ENCODE measurements at places on chromosomes 11 and 22.

GRCh38 chr11:45141171-45141570, 5.3 kb upstream of the PRDM11 start:
- DNase-seq = no peak

GRCh38 chr11:46240861-46241260, 36.6 kb upstream of the CREB3L1 start:
- no peak for DNase-seq

DNA sequence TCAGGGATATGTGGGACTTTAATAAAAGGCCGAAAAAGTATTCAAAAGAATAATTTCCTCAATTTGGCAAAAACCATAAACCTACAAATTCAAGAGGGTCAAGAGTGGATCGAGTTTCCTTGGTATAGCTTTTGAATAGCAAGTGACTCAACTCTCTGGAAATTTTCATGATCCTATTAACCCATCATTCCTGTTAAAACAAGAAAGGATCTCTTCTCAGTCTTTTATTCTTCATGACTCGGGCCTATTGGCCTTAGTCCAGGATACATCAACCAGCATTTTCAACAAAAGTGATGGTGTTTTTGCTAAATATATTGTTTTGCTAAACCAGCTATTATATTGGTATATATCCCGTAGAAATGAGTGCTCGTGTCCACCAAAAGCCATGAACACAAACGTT, 110.3 kb downstream of the ATXN10 start:
- DNase-seq = no peak

GRCh38 chr22:35330258-35330861, 30.7 kb downstream of the TOM1 start:
- peak; percentile 78 for DNase-seq

DNA sequence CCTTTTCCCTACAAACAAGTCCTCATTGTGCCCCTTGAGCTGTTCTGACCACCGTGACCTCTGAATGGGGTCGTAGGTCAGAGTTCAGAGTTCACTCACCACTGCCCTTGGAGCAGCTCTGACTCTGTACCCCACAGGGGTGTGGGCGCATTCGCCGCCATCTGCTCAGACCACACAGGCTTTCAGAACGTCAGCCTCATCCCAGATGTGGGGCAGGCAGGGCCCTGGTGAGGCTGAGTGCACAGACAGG, 14.8 kb upstream of the MUC5B start:
- no peak for DNase-seq

DNA sequence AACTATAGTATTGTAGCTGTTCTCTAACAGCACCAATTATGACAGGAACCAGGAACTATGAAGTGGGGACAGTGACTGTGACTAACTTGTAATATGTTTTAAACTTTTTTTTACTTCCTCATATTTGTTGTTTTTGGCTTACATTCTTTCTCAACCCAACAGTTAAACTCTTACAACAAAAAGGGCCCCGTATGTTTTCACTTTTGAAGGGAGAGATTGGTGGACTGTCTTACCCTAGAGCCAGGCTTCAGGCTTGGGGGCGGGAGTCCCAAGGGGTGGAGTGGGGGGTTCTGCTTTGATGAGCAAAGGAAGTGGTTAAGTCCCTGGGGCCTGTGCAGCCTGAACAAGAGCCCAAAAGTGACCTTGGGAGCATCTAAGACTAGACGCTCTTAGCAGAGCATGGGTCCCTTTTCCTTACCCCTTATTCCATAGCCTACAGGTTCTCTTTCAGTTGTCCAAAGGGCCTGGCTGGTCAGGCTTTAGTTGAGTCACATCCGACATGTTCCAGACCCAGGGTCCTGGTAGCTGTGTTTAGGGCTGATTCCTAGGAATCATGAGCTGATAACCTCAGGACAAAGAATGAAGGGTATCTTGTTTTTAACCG, 38.8 kb downstream of the STIM1 start:
- DNase-seq = peak; percentile 83

- DNase-seq = no peak
Observed at GRCh38 chr11:83427943-83428342, 141.8 kb upstream of the CCDC90B start.

DNA sequence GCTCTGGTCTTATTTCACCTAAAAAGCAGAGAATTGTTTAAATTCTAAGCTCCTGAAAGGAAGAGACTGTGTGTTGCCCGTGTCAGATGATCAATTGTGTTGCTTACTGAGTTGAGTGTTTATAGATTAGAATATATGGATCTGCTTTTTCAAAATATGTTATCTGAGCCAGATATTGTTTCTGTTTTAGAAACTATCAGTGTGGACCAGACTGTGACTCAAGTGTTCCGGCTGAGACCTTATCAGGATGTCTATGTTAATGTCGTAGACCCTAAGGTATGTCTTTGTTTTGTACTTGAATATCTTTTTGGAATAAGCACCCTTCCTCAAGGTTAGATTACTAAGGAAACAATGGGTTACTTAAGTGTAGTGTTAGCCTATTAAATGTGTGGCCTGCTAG, 11.0 kb downstream of the DEPDC5 start:
- DNase-seq = no peak

GRCh38 chr11:33987975-33988580, 63.5 kb upstream of the CAPRIN1 start:
- DNase-seq = peak; percentile 78

DNA sequence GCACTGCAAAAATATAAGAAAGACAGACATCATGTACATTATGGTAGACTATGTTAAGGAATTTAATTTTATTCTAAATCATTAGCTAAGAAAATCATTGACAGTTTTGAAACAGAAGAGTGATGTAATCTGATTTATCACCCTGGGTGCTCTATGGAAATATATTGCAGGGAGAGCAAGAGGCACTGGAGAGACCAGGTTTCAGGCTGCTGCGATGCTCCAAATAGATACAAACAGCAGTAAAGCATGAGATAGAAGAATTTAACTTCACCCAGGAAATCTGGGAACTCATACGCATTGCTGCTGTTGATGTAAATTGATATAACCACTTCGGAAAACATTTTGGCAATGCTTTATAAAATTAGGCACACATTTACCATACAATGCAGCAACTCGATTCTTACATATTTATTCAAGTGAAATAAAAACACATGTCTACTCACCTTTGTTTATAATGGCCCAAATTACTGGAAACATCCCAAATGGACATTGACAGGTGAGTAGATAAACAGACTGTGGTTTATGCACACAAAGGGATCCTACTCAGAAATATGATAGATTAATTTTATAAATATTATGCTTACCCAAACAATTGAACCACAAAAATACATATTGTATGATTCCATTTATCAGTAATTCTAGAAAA, 535.1 kb upstream of the CHORDC1 start:
- DNase-seq = no peak

GRCh38 chr11:118619444-118620197, 12.2 kb downstream of the PHLDB1 start:
- DNase-seq = no peak

DNA sequence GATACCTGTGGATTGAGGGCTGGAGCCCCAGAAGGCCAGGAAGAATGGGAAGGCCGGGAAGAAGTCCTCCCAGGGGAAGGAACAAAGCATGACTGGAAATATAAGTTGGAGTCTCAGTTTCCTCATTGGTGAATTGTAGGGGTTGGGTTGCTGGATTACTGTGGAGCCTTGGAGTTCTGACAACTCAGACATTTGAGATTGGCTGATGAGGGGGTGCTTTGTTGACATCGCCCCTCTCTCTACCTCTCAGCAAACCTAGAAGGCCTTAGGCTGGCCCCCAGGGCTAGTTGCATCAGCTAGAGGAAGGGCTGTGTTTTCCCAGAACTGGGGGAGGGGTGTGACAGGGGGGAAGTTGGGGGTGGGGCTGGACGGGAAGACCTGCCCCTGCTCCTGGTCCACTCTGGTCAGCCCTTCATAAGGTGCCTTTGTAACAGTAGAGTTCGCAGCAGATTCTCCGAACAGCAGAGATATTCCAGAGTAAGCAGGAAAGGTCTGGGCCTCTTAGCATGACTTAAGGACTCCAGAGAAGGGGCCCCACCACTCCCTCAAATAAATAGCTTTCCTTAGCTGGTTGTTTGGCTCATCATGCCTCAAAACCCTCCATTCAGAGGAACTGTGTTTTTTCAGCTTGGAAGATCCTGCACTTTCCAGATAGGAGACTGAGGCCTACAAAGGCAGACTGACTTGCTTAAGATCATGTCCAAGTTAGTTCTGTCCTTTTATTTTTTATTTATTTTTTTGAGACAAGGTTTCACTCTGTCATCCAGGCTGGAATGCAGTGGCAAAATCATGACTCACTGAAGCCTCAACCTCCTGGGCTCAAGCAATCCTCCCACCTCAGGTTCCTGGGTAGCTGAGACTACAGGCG, 12.5 kb upstream of the THRSP start:
- no peak for DNase-seq

DNA sequence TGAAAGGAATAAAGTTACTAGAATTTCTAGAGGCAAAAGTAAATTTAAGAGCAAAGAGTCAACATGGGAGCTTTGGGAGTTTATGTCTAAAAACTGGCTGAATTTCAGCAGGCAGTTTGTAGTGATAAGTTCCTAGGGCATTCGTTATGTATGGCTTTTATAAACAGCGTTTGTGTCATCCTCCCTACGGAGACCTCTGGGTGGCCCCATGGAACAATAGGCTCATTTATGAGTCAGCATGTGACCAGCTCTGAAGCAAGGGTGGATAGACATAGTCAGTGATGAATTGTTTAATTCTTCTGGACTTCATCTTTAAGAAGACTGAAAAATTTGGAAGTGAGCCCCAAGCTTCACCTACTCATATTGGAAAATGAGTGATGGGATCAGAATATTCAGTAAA, 37.1 kb downstream of the SVIP start:
- DNase-seq = no peak

DNA sequence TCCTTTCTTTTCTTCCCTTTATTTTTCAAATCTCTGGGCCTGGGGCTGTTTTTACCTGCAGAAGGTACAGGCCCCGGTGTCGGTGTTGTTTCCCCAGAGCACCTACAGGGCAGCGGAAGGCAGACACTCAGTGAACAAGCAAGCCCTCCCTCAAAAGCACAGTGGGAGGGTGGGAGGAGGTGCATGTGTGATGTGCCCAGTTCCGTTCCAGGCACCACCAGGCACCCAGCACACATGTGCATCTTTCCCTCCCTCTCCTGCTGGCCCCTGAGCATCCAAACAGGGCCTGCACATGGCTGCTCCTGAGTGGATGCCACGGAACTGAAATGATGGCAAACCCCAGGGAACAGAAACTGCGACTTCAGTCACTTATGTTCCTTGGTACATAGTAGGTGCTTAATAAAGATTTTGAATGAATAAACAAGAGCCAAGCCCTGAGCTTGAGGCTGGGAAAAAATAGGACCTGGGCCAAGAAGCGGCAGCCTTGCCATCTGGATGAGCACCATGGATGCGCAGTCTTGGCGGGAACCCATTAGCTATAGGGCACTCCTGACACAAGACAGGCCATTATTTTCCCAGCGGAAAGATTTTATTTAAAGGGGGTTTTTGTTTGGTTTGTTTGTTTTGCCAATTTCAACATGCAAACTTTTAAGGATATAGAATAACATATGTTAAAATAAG, 47.8 kb downstream of the ARRB1 start:
- DNase-seq = no peak

GRCh38 chr22:26435327-26436093, 6.5 kb downstream of the ASPHD2 start:
- DNase-seq = no peak

DNA sequence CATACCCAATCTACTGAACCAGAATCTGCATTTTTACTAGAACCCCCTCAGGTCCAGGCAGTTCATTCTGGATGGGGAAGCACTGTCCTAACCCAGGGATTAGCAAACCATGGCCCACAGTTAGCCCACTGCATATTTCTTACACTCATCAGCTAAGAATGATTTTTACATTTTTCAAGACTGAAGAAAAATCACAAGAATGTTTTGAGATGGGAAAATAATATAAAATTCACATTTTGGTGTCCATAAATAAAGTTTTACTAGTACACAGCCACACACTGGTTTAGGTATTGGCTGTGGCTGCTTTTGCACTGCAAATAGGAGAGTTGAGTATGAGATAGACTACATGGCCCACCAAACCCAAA, 59.4 kb downstream of the PPFIBP2 start:
- no peak for DNase-seq

GRCh38 chr11:65445604-65446445, 23.2 kb downstream of the NEAT1 start:
- DNase-seq = no peak

DNA sequence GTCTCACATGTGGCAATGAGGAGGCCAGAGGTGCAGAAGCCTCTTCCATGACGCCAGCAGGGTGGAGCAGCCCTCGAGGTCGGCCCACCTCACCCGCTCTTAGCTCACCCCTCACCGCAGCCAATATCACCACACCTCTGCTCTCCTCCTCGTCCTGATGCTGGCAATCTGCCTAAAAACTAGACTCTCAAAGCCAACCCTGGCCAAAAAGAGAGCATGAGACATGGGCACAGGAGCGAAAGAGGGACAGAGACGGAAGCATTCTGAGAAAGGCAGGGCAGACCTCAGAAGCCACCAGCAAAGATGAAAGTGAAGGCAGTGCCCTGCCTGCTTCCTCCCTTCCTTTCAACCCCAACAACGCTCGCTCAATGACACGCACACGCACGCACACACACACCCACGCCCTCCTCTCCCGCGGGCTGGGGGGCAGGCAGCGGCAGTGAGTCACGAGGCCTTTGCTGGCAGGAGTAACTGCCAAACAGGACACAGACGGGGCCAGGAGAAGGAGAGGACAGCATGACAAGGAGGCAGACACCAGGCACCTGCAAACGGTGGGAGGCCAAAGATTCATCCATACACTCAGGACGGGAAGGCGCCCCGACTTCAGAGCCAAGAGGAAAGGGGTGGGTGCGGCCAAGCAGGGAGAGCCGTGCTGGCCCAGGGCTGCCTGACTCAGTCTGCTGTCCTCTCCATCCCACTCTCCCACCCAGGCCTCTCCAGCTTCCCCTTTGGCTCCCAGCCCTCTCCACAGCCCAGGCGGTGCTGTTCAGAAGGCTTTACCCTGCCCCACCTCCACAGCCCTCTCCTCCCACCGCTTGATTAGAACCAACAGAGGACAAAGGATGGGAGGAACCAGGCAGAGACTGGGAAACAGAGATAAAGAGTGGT, 11.4 kb downstream of the IGSF9B start:
- peak; percentile 78 for DNase-seq

- no peak for DNase-seq
Observed at GRCh38 chr22:19876941-19877625, 22.4 kb upstream of the GNB1L start.

GRCh38 chr11:10920205-10920604, 62.4 kb upstream of the ZBED5 start:
- DNase-seq = no peak

GRCh38 chr22:27628891-27629631, 172.5 kb downstream of the MN1 start:
- no peak for DNase-seq

DNA sequence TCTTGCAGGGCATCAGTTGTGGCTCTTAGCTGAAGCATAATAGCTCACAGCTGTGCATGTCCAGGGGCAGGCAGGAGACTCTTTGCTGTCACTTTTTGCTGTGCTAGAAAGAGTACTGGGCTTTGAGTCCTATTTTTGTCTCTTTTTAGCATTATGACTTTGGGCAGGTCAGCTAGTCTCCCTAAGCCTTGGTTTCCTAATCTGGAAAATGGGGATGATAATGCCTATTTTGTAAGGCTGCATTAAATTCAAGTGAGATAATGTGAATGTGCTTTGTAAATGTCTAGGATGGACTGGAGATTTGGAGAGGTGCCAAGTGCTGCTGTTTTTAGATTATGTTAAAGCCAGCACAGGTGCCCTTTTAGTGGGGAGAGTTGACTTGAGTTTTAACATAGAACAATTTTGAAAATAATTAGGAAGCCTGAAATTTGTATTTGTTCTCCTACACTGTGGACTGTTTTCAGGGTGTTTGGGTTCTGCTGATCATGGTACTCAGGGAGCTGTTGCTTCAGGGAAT, 19.1 kb downstream of the CABIN1 start:
- DNase-seq = no peak

- peak; percentile 51 for DNase-seq
Observed at GRCh38 chr11:128776424-128777284, 82.8 kb downstream of the FLI1 start.

- DNase-seq = no peak
Observed at GRCh38 chr11:66850588-66851238, 6.2 kb upstream of the LRFN4 start.
